ENCODE measurements at places on chromosomes 11 and 22. TPM values are rescaled to one million over a fixed set of nuclear protein-coding genes. Genes with fewer than 3 reads are reported as not detected.

ROBO4 gene
- 12.0 TPM for polyA plus RNA-seq

ANKK1 gene
- polyA plus RNA-seq, result 0.34 TPM

HPS4 gene
- polyA plus RNA-seq, result 27.5 TPM

MLC1 gene
- 0.27 TPM for polyA plus RNA-seq

ACTN3 gene
- 0.22 TPM for polyA plus RNA-seq

ZFTA gene
- polyA plus RNA-seq, result 20.2 TPM

SHANK3 gene
- 9.8 TPM for polyA plus RNA-seq

SERPING1 gene
- 731 TPM for polyA plus RNA-seq

C11orf21 gene
- 0.35 TPM for polyA plus RNA-seq

LRRC10B gene
- polyA plus RNA-seq, result 0.48 TPM

TTC28 gene
- polyA plus RNA-seq, result 24.3 TPM

MUC2 gene
- polyA plus RNA-seq, result 0.02 TPM

CDHR5 gene
- not detected for polyA plus RNA-seq

OR10D3 gene
- not detected for polyA plus RNA-seq

PRG2 gene
- not detected for polyA plus RNA-seq

SPI1 gene
- 6.8 TPM for polyA plus RNA-seq

SPA17 gene
- polyA plus RNA-seq, result 10.4 TPM

GGTLC3 gene
- polyA plus RNA-seq, result not detected

SEPTIN5 gene
- 30.9 TPM for polyA plus RNA-seq

ANO9 gene
- 0.31 TPM for polyA plus RNA-seq

NPAS4 gene
- polyA plus RNA-seq, result 0.11 TPM

UBASH3B gene
- 0.31 TPM for polyA plus RNA-seq

All from ovary (tissue), 10 donors.